GM12878 (cell line): ENCODE measurements at places on chromosomes 3 and 15.

GRCh38 chr3:27500035-27500434 lies 15.9 kb upstream of the SLC4A7 start:
- DNase-seq, result no peak

DNA sequence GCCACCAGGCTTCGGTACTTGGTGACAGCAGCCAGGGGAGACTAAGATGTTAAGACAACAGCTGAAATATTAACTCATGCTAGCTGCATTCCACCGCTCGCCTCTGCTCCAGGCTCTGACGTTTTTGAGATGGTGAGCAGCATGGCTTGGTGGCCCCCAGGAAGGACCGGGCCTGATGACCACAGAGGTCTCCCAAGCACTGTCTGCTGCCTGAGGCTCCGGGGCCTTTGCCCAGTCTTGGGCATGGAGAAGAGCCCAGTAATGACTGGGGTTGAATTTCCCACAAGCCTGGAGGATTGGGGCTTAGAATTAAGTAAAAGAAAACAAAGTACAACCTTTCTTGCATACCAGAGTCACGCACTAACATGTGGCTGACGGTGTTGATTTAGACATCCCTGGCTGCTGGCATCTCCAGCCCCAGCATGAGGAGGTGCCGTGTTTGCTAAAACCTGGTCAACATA lies 243.6 kb upstream of the LYSMD4 start:
- DNase-seq, result no peak

DNA sequence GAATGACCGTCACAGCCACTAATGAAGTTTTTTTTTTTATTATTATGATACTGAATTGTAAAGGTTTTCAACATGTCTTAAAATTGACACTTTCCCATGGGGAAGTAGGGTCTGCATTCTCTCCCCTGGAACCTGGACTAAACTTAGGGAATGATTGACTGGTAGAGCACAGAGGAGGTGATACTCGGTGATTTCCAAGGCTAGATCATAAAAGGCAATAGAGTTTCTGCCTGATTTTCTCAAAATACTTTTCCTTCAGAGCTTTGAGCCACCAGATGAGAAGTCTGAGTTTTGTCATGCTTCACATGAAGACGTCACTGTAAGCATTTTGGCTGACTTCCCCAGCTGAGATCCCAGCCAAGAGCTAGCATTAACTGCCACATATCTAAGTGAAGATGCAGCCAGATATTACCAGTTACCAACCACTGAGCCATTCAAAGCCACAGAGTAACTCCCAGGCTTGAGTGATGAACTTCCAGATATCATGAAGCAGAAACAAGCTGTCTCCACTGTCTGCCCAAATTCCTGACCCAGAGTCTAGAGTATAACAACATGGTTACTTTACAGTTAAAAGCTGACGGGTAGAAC lies 105.8 kb downstream of the LSAMP start:
- DNase-seq, result no peak

DNA sequence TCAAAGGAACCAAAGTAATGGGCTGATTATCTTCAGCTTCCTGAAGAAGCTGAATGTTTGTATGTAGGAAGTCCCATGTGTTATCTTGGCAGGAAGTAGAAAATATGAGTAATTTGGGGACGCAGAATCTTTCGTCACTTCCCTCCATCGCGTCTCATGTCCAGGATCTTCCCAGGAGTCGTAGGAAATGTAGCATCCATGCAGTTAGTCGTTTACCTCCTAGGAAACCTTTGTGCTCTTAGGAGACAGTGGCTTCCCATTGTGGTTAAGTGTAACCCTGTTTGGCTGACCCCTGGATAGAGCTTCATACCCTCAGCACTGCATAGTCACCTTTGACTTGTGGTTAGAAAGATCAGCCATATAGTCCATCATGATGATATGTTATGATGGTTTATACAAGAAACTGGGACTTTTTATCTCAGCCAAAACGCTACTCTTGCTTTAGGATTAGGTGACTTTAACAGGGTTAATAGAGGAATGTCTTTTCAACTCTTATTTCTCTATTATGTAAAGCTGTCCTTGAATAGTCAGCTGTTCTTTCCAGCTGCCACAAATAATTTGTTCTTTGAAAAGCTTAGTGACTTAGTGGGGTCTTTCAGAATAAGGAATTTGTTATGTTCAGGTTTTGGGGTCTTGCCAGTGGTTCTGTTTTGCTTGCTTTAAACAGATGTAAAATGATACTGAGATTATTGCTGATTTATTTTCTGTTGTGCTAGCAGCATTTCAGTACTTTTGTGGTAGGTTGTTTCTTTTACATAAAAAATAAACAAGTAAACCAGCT lies 92.2 kb downstream of the KLHL25 start:
- DNase-seq, result no peak

DNA sequence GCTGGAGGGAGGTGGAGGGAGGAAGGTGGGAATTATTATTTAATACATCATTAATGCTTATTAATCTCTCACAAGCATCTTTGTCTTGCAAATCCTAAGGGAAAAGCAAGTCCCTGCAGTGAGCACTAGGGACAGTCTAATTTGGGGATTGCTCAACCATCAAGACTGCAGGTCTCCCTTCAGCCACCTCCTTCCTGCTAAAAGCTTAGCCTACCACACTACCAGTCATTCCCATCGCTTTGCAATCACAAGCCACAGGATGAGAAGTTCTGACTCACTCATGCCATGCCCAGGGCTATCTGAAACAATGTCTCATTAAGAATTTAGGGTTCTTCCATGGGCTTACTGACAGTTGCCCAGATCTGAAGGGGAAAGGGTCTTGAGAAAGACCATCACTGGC lies 51.0 kb upstream of the EIF1B start:
- DNase-seq, result no peak

DNA sequence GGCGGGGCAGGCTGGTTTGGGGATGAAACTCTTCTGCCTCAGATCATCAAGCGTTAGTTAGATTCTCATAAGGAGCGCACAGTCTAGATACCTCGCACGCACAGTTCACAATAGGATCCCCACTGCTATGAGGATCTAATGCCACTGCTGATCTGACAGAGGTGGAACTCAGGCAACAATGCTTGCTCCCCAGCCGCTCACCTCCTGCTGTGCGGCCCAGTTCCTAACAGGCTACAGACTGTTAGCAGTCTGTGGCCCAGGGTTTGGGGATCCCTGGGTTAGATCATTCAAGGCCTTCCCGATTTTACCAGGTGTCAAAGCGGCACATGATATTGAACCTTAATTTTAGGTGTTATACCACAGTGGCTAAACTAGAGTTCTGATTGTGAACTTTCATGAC lies 232.8 kb downstream of the UBE2E2 start:
- no peak for DNase-seq

- no peak for DNase-seq
Observed at GRCh38 chr15:38685686-38686339, 121.2 kb upstream of the RASGRP1 start.

- no peak for DNase-seq
Observed at GRCh38 chr3:169966951-169967915, 626 bp downstream of the SEC62 start.
